ENCODE measurements at places on chromosomes 7 and 10. TPM values are rescaled to one million over a fixed set of nuclear protein-coding genes. Genes with fewer than 3 reads are reported as not detected.

The AKR1B1 gene
- 54.9 TPM for total RNA-seq

The HOXA1 gene
- 0.27 TPM for total RNA-seq

The SGCE gene
- total RNA-seq, result under 0.01 TPM

The GBX1 gene
- not detected for total RNA-seq

The SLC35G1 gene
- 1.9 TPM for total RNA-seq

The CALHM1 gene
- total RNA-seq, result not detected

The TPK1 gene
- total RNA-seq, result 23.4 TPM

The MYPN gene
- not detected for total RNA-seq

The BCCIP gene
- 7.8 TPM for total RNA-seq

The ATG9B gene
- total RNA-seq, result 2.7 TPM

The NUTM2D gene
- total RNA-seq, result 7.0 TPM

The NME8 gene
- total RNA-seq, result 0.27 TPM

The CAMK2G gene
- 49.3 TPM for total RNA-seq

The CPA4 gene
- not detected for total RNA-seq

The BMI1 gene
- 53.3 TPM for total RNA-seq

The BHLHA15 gene
- 0.27 TPM for total RNA-seq

The TPST1 gene
- 6.5 TPM for total RNA-seq

The TRPV5 gene
- under 0.01 TPM for total RNA-seq

The KDM7A gene
- 3.2 TPM for total RNA-seq

The MEIG1 gene
- not detected for total RNA-seq

The OIT3 gene
- not detected for total RNA-seq

The SPDYE2B gene
- not detected for total RNA-seq

The SLC18A2 gene
- total RNA-seq, result 13.2 TPM

The CALN1 gene
- total RNA-seq, result 22.1 TPM

The PRLHR gene
- not detected for total RNA-seq

The FAM25A gene
- not detected for total RNA-seq

The NUTM2A gene
- total RNA-seq, result 1.1 TPM

The CYP3A4 gene
- not detected for total RNA-seq

The NOS3 gene
- total RNA-seq, result 0.27 TPM

The CCDC3 gene
- total RNA-seq, result 0.54 TPM

The ELOVL3 gene
- not detected for total RNA-seq

The SHOC2 gene
- total RNA-seq, result 29.6 TPM

The CALU gene
- 14.8 TPM for total RNA-seq

The MOGAT3 gene
- total RNA-seq, result not detected

The SPDYE1 gene
- not detected for total RNA-seq

The C1QL3 gene
- 0.27 TPM for total RNA-seq

Data from hematopoietic multipotent progenitor cell (in vitro differentiated cells).